ENCODE measurements at places on chromosomes 3 and 15.

GRCh38 chr3:54212723-54213122 is 90.4 kb downstream of the CACNA2D3 start:
- no peak for DNase-seq

DNA sequence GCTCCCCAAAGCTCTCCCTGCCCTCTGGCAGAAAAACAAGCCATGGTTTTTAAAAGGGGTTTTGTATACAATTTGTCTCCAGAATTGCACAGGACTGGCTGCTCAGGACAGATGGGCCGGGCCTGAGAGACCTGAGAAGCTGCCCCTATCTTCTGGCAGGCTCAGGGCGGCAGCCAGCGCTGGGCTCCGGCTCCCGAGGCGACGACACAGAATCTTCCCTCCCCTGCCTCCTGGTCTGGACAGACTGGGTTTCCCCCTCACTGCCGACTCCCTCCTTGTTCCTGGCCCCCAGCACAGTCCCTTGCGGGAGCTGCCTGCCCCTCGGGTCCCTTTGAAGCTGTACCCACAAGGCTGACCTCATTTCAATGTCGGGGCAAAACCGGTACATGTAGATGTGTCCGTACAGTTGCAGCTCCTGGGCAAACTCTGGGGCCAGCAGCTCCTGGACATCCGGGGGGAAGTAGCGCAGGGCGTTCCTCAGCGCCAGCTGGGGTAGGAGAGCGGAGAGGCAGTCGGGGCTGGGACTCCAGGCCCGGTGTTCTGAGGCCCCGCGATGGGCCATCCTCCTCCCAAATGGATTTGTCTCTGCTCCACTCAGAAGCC is 7.2 kb downstream of the UROC1 start:
- no peak for DNase-seq

- DNase-seq: no peak
Measured at GRCh38 chr3:123352134-123352554, 96.7 kb downstream of the ADCY5 start.

GRCh38 chr3:103495186-103495585 is 1060.4 kb downstream of the ZPLD1 start:
- no peak for DNase-seq

DNA sequence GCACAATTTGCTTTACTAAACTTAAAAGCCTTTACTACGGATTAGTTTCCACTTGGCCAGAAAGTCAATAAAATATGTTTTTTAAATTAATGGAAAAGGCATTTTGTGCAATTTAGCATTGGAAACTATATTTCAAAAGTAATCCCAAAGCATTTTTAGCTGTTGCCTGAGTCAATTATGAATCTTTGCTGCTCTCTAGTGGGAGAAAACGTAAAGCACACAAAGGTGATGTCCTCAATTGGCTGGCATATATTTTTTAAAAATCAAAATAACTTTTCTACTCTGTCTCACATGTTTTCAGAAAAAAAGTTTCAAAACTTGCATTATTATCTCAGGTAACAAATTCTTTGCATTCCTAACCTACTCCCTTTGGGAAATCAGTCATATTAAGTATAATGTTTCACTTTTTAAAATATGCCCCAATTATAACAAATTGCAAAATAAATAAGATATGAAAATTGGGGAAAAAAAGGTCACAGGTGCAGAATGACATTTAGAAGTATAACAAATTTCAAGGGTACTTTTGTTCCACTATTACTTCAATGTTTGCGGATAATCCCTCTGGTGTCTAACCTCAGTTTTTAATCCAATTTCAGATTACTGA is 47.2 kb upstream of the TEX55 start:
- DNase-seq: no peak

GRCh38 chr3:22475665-22476240 is 724.7 kb upstream of the ZNF385D start:
- no peak for DNase-seq

GRCh38 chr3:115488409-115488808 is 134.9 kb upstream of the GAP43 start:
- DNase-seq: no peak

Measured in right cardiac atrium (tissue), 5 donors.